Chondrocyte (in vitro differentiated cells): ENCODE measurements at places on chromosomes 16 and 17. TPM values are rescaled to one million over a fixed set of nuclear protein-coding genes. Genes with fewer than 3 reads are reported as not detected.

The TBC1D26 gene
- 0.28 to 1.1 TPM in 2 of 3 replicates, not detected in the other for total RNA-seq

DNA sequence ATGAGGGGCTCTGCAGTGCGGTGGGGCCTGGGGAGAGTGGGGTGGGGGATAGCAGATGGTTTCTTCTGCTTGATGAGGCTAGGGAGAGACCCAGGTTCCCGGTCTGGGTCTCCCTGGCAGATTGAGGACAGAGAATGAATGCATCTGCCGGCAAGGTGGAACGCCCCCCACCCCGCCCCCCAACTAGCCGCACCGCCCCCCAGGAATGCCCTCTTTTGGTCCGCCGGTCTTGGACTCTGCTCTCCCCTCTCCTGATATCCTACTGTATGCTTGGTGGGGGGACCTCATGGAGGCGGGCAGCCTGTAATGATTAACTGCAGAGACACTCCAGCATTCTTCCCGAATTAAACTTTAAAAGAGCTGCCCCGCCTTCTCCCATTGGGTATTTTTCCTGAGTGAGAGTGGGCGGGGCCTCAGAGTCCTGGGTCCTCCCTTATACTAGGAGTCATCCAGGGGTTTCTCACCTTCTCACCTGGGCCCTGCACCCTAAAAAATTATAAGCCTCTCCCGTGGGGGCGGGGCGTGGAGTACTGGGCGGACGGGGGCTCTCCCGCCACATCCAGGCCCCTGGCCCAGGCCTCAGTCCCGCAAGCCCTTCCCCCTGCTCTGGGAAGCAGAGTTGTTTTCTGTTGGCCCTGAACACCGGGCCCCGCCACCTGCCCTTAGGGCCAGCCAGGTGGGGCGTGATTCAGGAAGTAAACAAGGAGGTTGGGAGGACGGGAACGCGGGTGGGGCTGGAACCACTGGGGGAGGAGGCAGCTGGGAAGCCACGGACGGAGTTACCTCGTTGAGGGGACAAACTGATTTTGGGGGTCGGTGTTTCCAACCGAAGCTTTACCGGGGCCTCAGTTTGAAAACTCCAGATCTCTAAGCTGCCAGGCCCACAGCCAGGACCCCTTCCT lies 1.5 kb downstream of the GRB7 start:
- H3K27ac ChIP-seq = peak overlapping the region; percentile 32
- DNase-seq = no peak
- H3K4me1 ChIP-seq = peaks cover 27% of the 10 kb centered on the region
- H3K27me3 ChIP-seq = peaks cover 17% of the 10 kb centered on the region

- peak overlapping the region; percentile 90 for H3K4me3 ChIP-seq
- H3K27ac ChIP-seq = peak overlapping the region; percentile 84
- DNase-seq = no peak
- H3K27me3 ChIP-seq = no peaks in the 10 kb centered on the region
- peaks cover 44% of the 10 kb centered on the region for H3K4me1 ChIP-seq
Measured at GRCh38 chr17:56913353-56913866, 439 bp downstream of the TRIM25 start.

DNA sequence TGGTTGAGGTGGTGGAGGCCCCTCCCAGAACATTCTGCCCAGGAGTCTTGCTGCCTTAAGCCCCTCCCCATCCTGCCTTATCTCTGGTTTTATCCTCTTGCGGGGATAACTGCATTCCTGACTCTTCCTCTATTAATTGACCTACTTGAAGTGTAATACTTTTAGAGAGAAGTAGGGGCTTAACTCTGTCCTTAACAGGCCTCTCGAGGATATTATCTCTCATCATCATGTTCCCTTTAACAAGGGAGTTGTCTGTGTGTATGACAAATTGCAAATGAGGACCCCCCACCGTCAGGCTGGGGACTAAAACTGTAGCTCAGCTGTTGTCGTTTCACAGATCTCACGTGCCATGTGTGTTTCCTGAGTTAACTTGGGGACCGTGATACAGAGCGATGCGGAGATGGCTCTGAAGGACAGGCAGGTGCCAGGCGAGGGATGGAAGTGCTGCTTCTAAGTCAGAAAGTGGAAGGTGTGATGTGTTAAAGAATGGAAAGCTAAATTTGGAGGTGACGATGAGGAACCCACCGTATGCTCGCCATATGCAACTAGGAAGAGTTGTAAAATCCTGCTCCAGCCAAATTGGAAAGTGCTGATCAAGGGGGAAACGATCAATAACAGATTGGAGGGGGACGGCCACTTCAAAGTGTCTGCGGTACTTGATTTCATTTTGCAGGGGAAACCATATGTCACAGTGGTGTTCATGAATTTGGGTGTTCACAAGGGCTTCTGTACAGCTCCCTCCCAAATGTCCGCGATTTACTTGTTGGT lies 106.3 kb downstream of the RPTOR start:
- H3K36me3 ChIP-seq = peaks cover 1% of the 10 kb centered on the region
- DNase-seq = no peak
- H3K4me1 ChIP-seq = peaks cover 44% of the 10 kb centered on the region
- H3K4me3 ChIP-seq = no peak overlapping the region

DNA sequence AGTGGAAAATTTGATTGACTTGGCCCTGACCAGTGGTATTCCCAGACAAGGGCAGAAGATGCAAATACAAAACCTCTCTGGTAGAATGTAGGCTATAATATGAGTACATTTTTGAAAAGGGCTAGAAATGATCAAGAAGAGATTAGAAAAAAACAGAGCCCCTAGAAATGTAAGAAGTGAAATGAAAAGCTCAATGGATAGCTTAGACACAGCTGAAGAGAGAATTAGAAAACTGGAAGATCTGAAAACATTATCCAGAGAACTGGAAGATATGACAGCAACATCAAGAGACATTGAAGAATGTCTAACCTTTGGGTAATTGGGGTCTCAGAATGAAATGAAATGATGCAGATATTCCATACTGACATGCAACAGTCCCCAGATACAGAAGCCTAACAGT lies 105.2 kb upstream of the ZNF750 start:
- no peak overlapping the region for H3K4me3 ChIP-seq
- no peak for DNase-seq
- no peaks in the 10 kb centered on the region for H3K27me3 ChIP-seq
- no peak overlapping the region for H3K27ac ChIP-seq

- peak within 1 kb of the TSS; percentile 71 for H3K4me3 ChIP-seq
- no peaks in the 10 kb centered on the region for H3K36me3 ChIP-seq
- H3K27ac ChIP-seq = peak within 1 kb of the TSS; percentile 77
- DNase-seq = no peak
Measured at GRCh38 chr16:89918453-89919347, at the start of gene MC1R. Gene MC1R, plus strand, starts transcription at chr16:89918862. Its CDS starts 397 bp downstream, at chr16:89919259.
